H9 (cell line): ENCODE measurements at places on chromosomes 2 and 18.

- no peak for DNase-seq
- peaks cover 32% of the 10 kb centered on the region for H3K36me3 ChIP-seq
- H3K4me1 ChIP-seq, result no peaks in the 10 kb centered on the region
- no peak overlapping the region for H3K27ac ChIP-seq
- no peak overlapping the region for H3K4me3 ChIP-seq
- no peaks in the 10 kb centered on the region for H3K27me3 ChIP-seq
Measured at GRCh38 chr2:43898838-43899346, 60.1 kb downstream of the ABCG8 start.

GRCh38 chr2:96764253-96764637 is 3.5 kb downstream of the CNNM4 start:
- H3K36me3 ChIP-seq, result no peaks in the 10 kb centered on the region
- H3K4me3 ChIP-seq, result peak overlapping the region; percentile 38
- no peak overlapping the region for H3K27ac ChIP-seq
- H3K4me1 ChIP-seq, result peaks cover 8% of the 10 kb centered on the region; the same call in 1 of the 2 replicates

- no peaks in the 10 kb centered on the region for H3K4me1 ChIP-seq
- H3K36me3 ChIP-seq, result no peaks in the 10 kb centered on the region
- DNase-seq, result no peak
Measured at GRCh38 chr2:189022492-189022891, 48.3 kb downstream of the COL3A1 start.

GRCh38 chr2:67534745-67535144 is 137.6 kb downstream of the ETAA1 start:
- H3K27me3 ChIP-seq, result no peaks in the 10 kb centered on the region
- no peak for DNase-seq
- H3K4me1 ChIP-seq, result no peaks in the 10 kb centered on the region
- no peaks in the 10 kb centered on the region for H3K36me3 ChIP-seq
- no peak overlapping the region for H3K4me3 ChIP-seq

GRCh38 chr18:24234850-24235418 is 96.1 kb downstream of the CABYR start:
- H3K27me3 ChIP-seq, result no peaks in the 10 kb centered on the region
- H3K27ac ChIP-seq, result no peak overlapping the region
- H3K4me1 ChIP-seq, result peaks cover 10% of the 10 kb centered on the region; the same call in 1 of the 2 replicates
- H3K36me3 ChIP-seq, result peaks cover 29% of the 10 kb centered on the region
- H3K4me3 ChIP-seq, result no peak overlapping the region
- DNase-seq, result no peak
